ENCODE measurements at places on chromosomes 4 and X.

- no peak for DNase-seq
Measured at GRCh38 chr4:2591189-2591588, 54.7 kb downstream of the FAM193A start.

DNA sequence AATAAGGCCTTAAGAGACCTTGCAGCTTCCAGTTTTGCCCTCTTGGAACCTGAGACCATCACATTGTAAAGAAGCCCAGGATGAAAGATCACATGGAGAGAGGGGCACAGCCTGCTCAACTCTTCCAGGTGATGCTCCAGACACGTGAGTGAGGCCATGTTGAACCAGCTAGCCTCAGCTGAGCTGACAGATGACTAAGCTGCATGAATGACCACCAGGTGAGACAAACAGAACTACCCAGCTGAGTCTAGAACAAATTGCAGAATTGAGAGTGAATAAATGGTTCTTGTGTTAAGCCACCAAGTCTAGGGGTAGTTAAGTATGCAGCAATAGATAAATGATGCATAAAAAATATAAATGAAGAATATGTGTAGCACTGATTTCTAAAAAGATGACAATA lies 16.8 kb upstream of the GPR82 start:
- no peak for DNase-seq

- DNase-seq: no peak
Measured at GRCh38 chr4:8904666-8905065, 33.0 kb upstream of the HMX1 start.

DNA sequence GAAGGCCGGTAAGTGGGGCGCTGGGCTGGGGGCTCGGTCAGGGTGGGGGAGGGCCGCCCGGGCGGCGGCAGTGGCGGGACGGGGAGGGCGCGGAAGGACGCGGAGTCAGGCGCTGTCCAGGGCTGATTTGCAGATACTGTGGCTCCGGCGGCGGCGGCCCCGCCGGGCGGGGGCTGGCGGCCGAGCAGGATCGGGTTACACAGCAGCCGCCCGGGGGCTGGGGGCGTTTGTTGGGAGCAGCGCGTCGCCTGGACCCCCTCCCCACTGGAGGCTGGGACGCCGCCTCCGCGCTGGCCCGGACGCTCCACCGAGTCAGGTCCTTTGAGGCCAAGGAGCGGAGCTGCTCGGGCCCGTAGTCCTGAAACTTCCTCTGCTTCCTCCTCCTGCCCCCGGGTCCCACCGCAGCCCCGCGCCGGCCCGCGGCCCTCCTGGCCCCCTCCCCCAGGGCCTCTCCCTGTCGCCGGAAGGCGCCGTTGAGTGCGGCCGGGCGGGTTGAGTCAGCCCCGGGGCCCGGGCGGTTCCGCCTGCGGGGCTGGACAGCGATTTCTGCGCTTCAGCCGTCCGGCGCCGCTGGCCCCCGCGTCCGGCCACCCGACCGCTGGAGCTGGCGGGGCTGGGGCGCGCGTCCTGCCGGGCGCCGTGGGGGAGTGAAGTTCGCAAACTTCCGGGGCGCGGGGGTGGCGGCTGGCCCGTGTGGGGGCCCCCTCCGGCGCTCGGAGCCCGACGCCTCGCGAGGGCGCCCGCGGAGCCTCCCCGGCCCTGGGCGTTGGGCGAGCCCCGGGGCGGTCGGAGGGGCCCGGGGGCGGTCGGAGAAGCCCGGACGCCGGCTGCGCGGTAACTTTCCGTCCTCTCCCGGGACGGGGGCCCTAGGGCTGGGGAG lies 746 bp downstream of the REST start:
- DNase-seq: peak; percentile 82
